ENCODE measurements at places on chromosomes 2 and 18.

DNA sequence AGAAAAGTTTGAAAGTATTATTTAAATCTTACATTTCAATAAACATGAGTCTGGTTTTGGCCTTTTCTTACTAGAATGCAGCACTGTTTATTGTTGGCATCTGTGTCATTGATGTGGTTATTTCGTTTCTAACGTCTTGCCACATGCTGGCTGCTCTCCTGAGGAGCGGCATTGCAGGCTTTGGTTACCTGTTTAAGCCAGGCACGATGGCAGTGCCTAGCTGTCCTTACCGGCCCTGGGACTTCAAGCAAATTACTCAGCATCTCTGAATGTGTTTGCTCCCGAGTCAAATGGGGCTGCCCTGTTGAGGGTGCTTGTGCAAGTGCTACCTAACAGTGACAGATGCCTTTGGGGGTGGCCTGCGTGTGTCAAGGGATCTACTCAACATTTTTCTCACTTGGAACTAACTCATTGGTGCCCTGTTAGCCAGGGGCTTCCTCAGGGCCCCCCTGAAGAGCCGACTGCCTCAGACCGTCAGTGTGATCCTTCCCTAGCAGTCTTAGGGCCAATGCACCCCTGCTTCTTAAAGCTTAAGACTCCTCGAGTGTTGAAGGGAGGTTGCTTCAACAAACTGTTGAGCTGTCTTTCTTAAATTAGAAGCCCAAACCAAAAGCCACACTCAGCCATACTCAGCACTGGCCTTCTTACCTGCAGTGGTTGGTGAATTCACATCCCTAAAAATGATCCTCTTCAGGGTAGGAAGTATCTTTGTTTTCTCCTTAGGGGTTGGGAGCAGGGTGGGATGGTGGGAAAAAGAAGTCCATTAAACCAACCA lies 151.5 kb downstream of the NCK2 start:
- DNase-seq, result no peak

DNA sequence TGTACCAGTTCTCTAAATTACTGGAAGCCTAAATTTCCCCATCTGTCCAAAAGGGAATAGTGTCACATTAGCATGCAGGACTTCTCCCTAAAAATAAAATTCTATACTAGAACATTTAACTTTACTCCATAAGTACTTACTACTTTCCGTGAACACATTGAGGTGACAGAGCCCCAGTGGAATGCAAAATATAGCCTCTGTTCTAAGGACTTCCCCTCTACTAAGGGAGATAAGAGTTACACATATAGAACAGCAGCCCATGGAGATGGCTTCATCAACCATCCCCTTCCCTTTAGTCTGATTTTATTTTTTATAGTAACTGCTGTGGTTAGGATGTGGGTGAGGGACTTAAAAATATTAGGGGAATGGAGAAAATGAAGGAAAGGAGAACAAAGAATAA lies 68.9 kb upstream of the STPG4 start:
- DNase-seq, result no peak

DNA sequence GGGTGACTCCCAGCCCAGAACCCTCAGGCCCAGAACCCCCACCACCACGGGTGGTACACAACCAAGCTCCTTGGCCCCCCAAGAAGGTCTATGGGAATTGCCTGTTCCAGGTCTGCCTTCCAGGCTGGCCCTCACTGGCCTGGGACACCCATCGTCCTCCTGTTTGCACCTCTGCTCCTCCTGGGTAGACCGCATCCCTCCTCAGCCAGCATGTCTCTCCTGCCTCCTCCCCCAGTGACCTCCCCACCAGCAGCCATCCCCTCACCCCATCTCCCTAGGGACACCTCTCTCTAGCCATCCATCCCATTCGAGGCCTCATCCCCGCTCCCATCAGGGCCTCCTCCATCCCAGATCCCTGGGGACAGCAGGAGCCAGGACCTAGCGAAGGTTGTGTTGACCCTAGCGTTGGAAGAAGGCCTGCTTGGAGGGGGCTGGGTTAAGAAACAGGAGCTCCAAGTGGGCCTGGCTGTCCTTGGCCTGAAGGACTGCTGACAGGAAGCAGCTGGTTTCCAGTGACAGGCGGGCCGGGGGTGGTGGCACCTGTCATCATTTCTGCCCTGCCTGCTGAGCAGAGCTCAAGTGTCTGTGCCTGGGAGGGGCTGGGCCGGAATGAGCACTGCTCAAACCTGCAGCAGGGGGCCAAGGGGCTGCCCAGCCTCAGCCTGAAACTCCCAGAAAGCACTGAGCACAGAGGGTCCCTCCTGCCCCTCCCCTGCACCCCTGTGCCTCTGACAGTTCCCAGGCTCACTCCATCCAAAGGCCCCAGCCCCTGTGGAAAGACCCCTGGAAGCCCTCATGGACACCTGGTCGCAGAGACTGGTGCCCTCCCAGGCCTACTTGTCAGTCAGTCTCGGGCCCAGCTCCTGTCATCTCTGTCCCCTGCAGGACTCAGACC lies 96.0 kb upstream of the OTOS start:
- DNase-seq, result no peak

DNA sequence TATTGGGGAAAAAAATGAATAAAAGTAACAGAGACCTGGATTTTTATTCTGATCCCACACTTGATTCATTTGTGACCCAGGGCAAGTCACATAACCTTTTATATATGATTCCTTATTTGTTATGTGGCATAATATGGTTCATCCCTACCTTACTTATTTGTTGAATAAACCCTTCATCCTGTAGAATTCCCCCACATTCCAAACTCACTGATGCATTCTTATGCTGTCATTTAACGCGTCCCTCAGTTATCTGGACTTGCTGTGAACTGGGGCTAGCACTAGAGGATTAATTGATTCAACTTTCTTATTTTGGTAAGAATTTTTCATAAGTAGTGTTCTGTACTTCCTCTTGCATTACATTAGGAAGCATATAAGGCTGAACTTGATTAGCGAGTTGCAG lies 384.7 kb upstream of the RAB12 start:
- no peak for DNase-seq

DNA sequence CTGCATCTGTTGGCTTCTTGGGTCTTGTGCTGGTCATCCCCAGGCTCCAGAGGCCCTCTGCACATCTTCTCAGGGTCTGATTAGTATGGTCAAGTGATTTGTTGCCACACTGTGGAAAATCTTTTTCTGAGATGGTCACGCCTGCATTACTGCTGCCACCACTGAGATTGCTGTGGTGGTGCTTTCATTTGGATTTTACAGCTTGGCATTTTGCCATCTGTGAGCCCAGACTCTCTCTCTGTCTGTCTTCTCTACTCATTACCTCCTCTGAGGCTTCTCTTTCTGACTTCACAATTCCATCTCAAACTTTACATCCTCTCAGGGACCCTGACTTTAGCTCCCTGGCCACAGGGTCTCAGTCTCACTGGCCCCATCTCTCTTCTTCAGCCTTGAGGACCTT lies 154.6 kb downstream of the LRRTM1 start:
- no peak for DNase-seq

DNA sequence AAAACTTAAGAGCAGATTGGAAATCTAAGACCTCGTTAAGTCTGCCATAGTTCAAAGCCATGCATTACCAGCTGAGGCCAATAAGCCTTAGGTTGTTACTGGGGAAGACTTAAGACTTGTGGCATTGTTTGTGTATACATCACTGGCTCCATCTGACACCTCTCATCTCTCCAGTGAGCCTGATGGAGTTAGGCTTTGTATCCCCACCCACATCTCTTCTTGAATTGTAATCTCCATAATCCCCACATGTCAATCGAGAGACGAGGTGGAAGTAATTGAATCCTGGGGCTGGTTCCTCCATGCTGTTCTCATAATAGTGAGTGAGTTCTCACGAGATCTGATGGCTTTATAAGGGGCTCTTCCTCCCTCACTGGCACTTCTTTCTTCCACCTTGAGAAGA lies 404.6 kb downstream of the ARHGAP15 start:
- no peak for DNase-seq

DNA sequence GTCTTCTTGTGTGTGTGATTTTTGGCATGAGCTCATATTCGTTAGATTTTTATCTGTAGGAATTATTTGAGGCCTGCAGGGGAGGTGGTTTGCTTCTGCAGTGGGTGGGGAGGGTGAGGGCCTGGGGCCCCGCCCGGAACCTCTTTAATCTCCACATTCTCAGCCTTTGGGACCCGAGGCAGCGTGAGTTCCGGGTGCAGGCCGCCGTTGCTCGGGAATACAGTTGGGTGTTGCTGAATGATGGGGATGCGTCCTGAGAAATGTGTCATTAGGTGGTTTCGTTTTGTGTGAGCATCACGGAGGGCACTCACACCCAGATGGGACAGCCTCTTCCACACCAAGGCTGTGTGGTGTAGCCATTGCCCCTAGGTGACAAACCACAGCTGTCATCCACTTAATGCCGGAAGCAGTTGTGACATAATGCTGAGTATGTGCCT lies 13.7 kb upstream of the GAL3ST2 start:
- no peak for DNase-seq

- no peak for DNase-seq
Observed at GRCh38 chr2:131413148-131413747, 49.3 kb upstream of the RAB6D start.

DNA sequence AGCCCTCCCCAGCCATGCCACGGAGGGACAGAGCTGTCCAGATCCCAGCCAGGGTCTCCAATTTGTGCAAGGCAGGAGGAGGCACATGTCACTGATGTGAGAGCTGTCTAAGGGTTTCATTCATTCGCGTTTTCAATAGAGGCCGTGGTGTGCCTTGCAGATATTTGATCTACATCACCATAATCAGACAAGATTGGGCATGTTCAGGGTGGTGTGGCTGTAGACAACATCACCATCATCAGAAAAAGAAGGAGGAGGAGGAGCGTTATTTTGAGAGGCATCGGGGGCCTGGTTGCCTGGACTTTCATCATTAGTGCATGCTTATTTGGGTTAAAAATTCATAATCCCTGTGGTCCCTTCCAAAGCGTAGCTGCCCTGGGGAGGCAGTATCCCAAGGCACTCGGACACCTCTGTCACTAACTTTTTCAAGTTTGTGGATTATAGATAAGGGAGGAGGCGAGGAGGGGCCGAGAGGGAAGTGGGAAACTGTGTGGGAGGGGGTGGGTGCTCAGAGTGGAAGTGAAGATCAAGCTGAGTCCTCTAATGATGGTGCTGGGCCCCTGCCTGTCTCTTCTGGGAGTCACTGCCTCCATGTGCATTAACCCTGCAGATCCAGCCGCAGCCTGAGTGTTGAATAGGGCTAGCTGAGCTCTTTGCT lies 194.1 kb downstream of the CTIF start:
- no peak for DNase-seq

DNA sequence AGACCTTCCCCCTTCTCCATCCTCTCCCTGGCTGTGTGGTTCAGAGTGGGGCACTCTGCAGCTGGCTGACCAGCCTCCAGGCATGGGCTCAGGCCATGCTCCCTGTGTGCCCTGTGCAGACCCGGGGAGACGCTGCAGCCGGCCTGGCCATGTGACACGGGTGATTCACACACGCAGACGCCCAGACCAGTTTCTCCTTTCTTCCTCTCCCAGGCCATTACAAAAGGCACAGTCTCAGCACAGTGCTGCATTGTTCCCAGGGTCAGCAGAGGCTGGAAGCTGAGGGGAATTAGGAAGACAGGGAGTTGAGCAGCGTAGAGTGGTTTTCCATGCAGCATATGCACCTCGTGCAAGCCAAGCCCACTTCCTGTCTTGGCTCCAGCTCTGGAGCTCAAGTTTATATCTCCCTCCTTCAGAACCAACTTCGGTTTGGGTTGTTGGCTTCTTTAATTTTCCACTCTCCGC lies 288.5 kb downstream of the TNS1 start:
- DNase-seq, result no peak

DNA sequence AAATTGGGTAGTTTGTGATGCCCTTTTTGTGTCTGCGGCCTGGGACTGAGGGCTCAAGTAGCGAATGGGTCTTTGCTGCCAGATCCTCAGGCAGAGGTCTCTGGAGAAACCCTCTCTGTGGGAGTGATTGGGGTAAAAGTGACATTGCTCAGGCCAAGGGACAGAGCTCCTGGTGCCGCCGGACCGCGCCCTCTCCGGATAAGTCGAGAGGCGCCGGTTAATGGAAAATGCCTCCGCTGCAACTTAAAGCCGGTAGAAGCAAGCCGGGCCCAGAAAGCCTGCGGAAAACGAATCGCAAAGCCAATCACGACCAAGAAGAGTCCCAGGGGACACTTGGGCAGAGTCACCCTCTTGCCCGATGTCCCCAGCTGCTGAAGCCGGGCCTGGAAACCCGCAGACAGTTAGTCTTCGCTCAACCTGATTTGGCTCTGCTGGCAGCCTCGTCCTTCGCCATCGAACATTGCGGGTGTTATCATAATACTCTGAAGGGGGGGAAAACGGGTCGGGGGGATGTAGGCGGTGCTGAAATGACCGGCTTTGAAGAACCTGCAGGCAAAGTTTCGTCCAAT lies 352 bp upstream of the HOXD12 start:
- no peak for DNase-seq

- DNase-seq, result no peak
Observed at GRCh38 chr2:235850289-235850688, 317.9 kb downstream of the GBX2 start.

GRCh38 chr2:120670371-120670770 lies 65.3 kb upstream of the GLI2 start:
- no peak for DNase-seq

GRCh38 chr2:16626497-16626896 lies 39.1 kb downstream of the CYRIA start:
- no peak for DNase-seq

DNA sequence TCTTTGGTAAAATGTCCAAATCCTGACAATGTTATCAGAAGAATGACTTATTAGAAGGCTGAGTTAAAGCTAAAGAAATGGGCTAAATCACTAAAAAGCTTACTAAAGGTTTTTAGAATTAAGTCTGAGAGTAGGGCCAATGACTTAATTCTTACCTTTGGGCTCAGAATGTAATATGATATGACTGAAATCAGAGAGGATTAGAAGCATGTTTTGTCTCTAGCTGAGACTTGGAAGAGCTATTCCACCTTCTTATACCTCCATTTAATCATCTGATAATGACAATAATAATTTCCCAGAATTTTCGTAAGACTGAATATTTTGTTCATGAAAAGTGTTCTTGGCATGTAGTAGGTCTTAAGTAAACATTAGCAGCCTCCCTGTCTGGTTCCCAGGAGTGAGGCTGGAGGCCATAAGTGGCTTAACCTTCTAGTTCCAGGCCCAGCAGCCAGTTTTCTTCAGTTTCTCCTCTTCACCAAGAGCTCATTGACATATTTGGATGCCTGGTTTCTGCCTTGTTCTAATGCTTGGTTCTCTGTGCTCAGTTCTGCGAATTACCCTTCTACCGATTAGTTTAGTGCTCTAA lies 25.5 kb upstream of the E2F6 start:
- no peak for DNase-seq

DNA sequence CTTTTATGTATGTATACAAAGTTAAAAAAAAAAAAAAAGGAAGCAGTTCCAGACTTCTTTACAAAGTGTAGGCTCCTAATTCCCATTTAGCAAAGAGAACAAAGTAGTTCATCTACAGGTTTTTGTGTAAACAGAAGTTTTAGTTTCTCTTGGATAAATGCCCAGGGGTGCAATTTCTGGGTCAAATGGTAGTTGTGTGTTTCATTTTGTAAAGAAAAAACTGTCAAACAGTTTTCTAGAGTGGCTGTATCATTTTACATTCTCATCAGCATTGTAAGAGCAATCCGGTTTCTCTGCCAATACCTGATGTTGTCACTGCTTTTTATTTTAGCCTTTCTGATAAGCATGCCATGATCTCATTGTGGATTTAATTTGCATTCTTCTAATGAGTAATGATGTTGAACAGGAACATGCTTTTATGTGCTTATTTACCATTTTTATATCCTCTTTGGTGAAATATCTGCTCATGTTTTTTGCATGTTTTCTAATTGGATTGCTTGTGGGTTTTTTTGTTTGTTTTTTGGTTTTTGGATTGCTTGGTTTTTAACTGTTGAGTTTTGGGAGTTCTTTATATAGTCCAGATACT lies 16.6 kb upstream of the PSME4 start:
- no peak for DNase-seq

GRCh38 chr2:140584471-140584870 lies 1546.3 kb downstream of the LRP1B start:
- no peak for DNase-seq

- DNase-seq, result no peak
Observed at GRCh38 chr2:234318361-234318760, 178.5 kb downstream of the ARL4C start.

Measured in stimulated activated CD4-positive, alpha-beta T cell treated with anti-CD3 and anti-CD28 coated beads, Interleukin-4, amount 100 ng/mL, for 1 hour (primary cell).